ENCODE measurements at places on chromosomes 16 and 17.

GRCh38 chr16:14300705-14301168 is 229.6 kb downstream of the MRTFB start:
- no peak for DNase-seq

GRCh38 chr17:64102627-64103390 is 27.1 kb downstream of the ERN1 start:
- DNase-seq = no peak

GRCh38 chr16:73527187-73527586 is 479.3 kb upstream of the ZFHX3 start:
- no peak for DNase-seq

DNA sequence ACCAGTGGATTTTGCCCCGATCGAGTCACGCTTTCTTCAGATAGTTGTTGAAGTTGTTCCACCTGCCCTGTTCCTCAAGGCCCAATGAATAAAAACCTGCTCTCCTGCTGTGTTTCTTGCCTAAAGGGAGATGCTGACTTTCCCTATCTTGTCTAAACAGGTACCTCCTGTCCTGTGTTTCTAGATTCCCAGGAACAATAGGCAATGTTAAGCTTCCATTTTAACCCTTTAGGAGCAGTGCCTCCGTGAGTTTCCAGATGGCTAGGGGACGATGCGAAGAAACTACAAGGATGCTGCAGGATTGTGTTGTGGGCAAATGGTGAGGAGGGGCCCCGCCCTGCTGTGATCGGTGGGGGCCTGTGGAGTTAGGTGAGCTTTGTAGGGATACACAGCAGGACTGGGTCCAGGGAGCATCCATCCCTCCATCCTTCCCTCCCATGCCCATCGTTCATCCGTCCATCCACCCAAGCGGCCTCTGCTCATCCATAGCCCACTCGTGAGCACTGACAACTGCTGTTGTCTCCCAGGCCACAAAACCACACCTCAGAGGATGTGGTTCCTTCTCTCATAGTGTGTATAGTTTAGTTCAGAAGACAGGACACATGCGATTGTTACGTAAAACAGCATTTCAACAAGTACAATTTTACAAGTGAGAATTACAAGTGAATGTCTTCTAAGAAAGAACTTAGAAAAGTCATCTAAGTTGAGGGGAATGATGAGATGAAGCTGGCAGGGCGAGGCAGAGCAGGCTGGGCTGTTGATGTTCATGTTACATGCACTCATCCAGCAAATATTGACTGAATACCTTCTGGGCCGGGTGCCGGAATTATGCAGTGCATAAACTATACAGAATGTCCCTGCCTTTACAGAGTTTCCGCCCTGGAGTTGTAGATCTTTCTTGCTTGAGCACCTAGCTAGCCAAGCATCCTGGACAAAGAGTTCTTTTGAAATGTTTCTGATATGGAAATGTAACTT is 5.2 kb downstream of the ARSG start:
- DNase-seq = no peak

GRCh38 chr16:86581458-86581857 is 3.1 kb downstream of the FOXL1 start:
- DNase-seq = no peak
